Endothelial cell (in vitro differentiated cells): ENCODE measurements at places on chromosomes 16 and 17. TPM values are rescaled to one million over a fixed set of nuclear protein-coding genes. Genes with fewer than 3 reads are reported as not detected.

DNA sequence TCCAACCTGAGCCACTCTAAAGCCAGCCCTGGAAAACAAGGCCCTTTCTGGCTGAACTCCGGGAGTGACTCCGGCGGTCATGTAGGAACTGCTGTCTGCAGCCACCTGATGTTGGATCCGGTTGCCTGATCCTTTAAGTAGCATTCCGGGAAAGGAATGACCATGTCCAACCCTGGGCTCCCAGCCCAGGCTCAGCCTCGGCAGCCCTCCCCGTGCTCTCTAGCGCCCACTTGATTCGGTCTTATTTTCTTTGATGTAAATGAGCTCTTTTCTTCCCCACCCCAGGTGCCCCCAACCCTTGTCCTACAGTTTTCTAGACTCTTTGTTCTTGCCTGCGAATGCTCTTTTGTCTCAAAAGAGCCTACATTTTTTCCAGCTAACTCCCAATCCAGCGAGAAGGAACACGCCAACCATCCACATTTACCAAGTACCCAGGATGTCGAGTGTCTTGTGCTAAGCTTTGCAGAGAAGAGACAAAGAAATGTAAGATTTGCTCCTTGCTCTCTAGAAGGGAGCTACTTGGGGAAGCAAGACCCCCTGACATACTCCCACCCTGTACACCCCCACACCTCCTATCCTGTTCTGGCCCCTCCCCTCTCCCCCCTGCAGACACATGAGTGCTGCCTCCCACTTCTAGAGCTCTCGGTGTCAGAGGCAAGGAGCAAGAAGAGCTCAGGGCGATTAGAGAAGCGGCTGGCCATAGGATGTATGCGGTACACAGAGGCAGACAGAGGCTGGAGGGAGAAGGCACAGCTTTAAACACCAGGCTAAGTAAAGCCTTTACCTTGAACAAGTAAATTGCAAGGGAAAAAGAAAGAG, 53.8 kb downstream of the COG7 start:
- peak overlapping the region; percentile 3 for H3K4me3 ChIP-seq
- DNase-seq = peak; percentile 21
- H3K27me3 ChIP-seq = peaks cover 3% of the 10 kb centered on the region

- H3K4me3 ChIP-seq = no peak overlapping the region
- H3K36me3 ChIP-seq = peaks cover 2% of the 10 kb centered on the region
- no peaks in the 10 kb centered on the region for H3K27me3 ChIP-seq
- no peak overlapping the region for H3K27ac ChIP-seq
Observed at GRCh38 chr17:67076290-67076689, 31.9 kb downstream of the CACNG1 start.

DNA sequence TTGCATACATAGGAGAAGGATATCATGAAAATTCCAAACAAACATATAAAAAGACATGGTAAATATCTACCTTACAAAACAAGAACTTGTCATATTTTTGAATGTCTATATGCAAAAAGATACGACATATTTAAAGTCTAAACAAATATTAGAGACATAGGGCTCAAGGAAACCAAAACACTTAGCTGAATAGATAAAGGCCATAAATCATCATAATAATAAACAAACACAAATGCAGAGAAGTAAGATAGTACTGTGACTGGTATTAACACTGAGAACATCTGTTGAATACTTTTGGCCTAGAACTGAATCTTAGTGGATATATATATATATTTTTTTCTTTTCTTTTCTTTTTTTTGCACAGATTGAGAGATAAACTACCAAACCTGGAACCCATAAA, 435.8 kb downstream of the KCNJ18 start:
- no peaks in the 10 kb centered on the region for H3K4me1 ChIP-seq
- no peaks in the 10 kb centered on the region for H3K36me3 ChIP-seq
- no peak overlapping the region for H3K4me3 ChIP-seq
- H3K27ac ChIP-seq = no peak overlapping the region

- peak overlapping the region; percentile 28 for H3K27ac ChIP-seq
- H3K27me3 ChIP-seq = peaks cover 24% of the 10 kb centered on the region
- peak; percentile 56 for DNase-seq
- peaks cover 16% of the 10 kb centered on the region for H3K36me3 ChIP-seq
Observed at GRCh38 chr17:1490643-1491442, 1.6 kb downstream of the MYO1C start.

GRCh38 chr17:38508954-38509771, 80.9 kb downstream of the ARHGAP23 start:
- peak overlapping the region; percentile 87 for H3K4me3 ChIP-seq
- H3K27me3 ChIP-seq = peaks cover 31% of the 10 kb centered on the region
- DNase-seq = peak; percentile 84

DNA sequence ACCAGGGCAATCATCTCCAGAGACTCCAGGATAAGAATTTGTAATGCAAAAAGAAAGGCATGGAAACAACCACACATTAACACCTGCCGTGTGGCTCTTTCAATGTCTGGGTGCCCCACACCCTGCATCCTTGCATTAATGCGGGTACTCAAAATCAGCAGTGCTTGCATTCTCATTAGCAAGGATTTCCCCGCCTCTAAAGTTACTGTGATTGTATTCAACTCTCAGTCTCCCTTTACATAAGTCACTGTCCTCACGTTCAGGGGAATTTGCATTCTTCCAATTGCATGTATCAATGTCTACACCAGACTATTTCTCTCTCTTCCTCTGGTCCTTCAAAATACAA, 324.3 kb downstream of the FOXL1 start:
- no peak overlapping the region for H3K27ac ChIP-seq
- H3K4me1 ChIP-seq = peaks cover 16% of the 10 kb centered on the region
- H3K4me3 ChIP-seq = no peak overlapping the region
- H3K27me3 ChIP-seq = peaks cover 14% of the 10 kb centered on the region

GRCh38 chr17:8455665-8456209, 20.1 kb downstream of the NDEL1 start:
- peaks cover 42% of the 10 kb centered on the region for H3K36me3 ChIP-seq
- H3K4me1 ChIP-seq = peaks cover 2% of the 10 kb centered on the region
- no peak for DNase-seq
- no peak overlapping the region for H3K27ac ChIP-seq

GRCh38 chr17:49681106-49681979, 3.4 kb upstream of the SPOP start:
- H3K4me1 ChIP-seq = peaks cover 23% of the 10 kb centered on the region
- no peaks in the 10 kb centered on the region for H3K36me3 ChIP-seq
- H3K4me3 ChIP-seq = no peak overlapping the region
- no peak overlapping the region for H3K27ac ChIP-seq
- no peak for DNase-seq

Gene PRSS33
- not detected for total RNA-seq
